ENCODE measurements at places on chromosomes 5 and 9.

DNA sequence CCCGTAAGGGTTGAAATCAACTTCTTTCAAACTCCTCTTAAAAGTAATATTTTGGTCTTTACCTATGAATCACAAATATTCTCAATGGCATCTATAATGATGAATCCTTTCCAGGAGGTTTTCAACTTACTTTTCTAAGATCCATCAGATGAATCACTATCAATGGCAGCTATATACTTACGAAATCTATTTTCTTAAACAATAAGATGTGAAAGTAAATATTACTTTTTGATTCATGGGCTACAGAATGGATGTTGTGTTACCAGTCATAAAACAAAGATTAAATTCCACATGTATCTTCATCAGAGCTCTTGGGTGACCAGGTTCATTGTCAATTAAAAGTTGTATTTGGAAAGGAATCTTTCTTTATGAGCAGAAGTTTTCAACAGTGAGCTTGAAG lies 1877.7 kb upstream of the ACO1 start:
- DNase-seq, result no peak

GRCh38 chr5:43485406-43485805 lies 1.7 kb upstream of the TMEM267 start:
- DNase-seq, result no peak

- no peak for DNase-seq
These were observed 99.8 kb downstream of the ARRDC3 start for GRCh38 chr5:91283326-91283725.

DNA sequence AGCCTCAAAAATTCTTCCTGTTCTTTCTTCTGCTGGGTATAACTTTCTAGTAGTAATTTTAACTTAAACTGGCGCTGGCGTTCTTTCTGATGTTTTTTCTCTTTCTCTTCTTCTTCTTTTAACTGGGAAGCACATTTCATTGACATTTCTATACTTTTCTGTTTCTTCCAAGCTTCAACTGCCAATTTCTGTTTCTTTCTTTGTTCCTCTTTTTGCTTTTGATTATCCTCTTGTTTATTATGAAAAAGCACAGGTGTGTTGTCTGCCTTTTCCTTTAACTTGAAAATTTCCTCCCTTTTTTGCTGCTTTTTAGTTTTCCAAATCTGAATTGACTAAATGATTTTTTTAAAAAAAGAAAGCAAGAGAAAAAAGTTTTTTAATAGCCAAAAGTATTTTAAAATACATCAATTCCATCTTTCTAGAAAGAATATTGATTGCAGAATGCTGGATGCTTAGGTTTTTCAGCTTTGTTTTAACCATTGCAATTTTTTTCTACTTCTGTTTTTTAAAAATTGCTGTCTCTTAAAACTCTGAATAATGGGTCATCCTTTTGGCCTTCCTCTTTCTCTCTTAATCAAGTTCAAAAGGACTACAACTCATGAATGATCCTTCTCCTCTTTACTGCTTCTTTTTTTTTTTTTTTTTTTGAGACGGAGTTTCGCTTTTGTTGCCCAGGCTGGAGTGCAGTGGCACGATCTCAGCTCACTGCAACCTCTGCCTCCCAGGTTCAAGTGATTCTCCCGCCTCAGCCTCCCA lies 8.8 kb upstream of the PGGT1B start:
- DNase-seq, result no peak

DNA sequence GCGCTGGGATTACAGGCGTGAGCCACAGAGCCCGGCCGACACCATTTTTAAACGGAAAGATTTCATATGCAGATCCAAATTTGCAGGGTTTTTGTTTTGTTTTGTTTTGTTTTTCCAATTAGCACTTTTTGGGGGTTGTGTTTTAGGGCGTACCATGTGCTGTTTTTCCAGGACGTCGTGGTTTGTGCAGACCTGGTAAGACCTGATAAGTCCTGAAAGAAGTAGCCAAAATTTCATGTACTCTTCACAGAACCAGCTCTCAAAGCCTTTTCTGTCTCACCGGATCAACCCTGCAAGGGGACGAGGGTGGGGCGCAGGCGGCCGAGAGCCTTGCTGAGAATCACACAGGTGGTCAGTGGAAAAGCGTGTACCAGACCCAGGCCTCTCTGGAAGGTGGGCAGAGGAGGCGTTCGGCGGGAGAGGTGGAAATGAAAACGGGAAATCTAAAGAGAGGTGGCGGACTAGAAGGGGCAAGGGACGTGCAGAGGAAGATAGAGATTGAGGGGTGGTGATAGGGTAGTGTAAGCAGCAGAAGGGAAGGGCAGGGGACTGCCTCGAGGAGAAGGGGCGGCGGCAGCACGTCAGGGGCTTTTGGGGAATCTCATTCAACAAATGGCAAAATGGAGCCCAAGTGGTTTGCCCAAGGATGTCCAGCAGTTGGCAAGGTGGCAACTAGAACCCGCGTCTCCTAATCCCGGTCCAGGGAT lies 1.1 kb upstream of the FAF2 start:
- no peak for DNase-seq

DNA sequence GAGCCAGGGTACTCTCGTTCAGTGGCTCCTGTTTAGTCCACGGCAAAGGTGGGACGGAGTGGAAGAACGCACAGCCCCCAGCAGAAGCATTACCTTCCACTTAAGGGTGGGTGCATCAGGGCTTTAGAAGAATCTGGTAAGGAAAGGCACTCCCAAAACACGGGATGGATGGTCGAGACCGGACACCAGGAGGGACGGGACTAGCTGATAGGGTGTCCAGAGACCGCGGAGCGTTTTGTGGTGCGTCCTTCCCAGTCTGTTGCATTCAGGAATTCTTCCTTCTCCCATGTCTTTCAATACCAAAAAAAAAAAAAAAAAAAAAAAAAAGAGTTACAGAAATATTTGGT lies 545 bp upstream of the CTSV start:
- DNase-seq, result peak; percentile 13

DNA sequence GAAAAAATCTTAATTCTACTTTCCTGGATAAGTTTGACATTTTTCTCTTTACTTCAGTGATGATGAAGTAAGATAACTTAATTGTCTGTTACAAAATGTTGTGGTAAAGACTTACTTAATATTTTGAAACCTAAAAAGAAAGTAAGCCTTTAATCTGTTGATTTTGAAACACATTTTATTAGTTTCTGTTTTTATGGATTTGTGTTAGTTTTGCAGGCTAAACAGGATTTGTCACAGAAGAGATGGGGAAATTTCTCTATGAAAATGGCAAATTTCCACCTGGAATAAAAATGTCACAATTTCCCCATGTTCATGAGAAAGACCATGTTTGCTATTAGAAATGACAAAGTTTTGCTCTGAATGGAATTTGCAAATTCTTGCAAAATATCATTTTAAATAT lies 237.1 kb downstream of the RFX3 start:
- DNase-seq, result no peak

All from GM19239 (cell line).